Foreskin keratinocyte (primary cell): ENCODE measurements at places on chromosomes 1 and 21. TPM values are rescaled to one million over a fixed set of nuclear protein-coding genes. Genes with fewer than 3 reads are reported as not detected.

The NUF2 gene
- polyA plus RNA-seq = 14.4 and 20.8 TPM in 2 replicates

The HTR6 gene
- not detected in 2 replicates for polyA plus RNA-seq

The MX2 gene
- polyA plus RNA-seq = 10.1 and 25.7 TPM in 2 replicates

The SPRR1B gene
- 78.3 and 224 TPM in 2 replicates for polyA plus RNA-seq

The IL10RB gene
- polyA plus RNA-seq = 20.8 and 23.3 TPM in 2 replicates

The ELF3 gene
- polyA plus RNA-seq = 0.04 TPM in 1 of 2 replicates, not detected in the other

The LCK gene
- 0.81 and 0.91 TPM in 2 replicates for polyA plus RNA-seq

The CD5L gene
- not detected in 2 replicates for polyA plus RNA-seq

The NT5C1A gene
- polyA plus RNA-seq = not detected in 2 replicates

The WDTC1 gene
- 9.7 and 10.1 TPM in 2 replicates for polyA plus RNA-seq

The C1orf167 gene
- polyA plus RNA-seq = not detected in 2 replicates

The LRRIQ3 gene
- 0.75 and 1.0 TPM in 2 replicates for polyA plus RNA-seq

The ADPRS gene
- 47.7 and 48.8 TPM in 2 replicates for polyA plus RNA-seq

The RXFP4 gene
- polyA plus RNA-seq = not detected in 2 replicates

The SIPA1L2 gene
- 0.20 and 0.26 TPM in 2 replicates for polyA plus RNA-seq

The FOXJ3 gene
- polyA plus RNA-seq = 8.8 and 10.5 TPM in 2 replicates

The IL10 gene
- polyA plus RNA-seq = not detected in 2 replicates

The RGS13 gene
- polyA plus RNA-seq = not detected in 2 replicates

The CHAF1B gene
- 9.4 and 10.5 TPM in 2 replicates for polyA plus RNA-seq

The LORICRIN gene
- 0.03 TPM in 1 of 2 replicates, not detected in the other for polyA plus RNA-seq

The APCS gene
- not detected in 2 replicates for polyA plus RNA-seq

The BCAS2 gene
- polyA plus RNA-seq = 45.1 and 50.4 TPM in 2 replicates

The CDC42SE1 gene
- 56.0 and 62.1 TPM in 2 replicates for polyA plus RNA-seq

The PRKAB2 gene
- 5.9 and 6.4 TPM in 2 replicates for polyA plus RNA-seq

The BSDC1 gene
- 22.2 and 23.0 TPM in 2 replicates for polyA plus RNA-seq

The FH gene
- polyA plus RNA-seq = 95.9 and 117 TPM in 2 replicates

The ETV3L gene
- polyA plus RNA-seq = not detected in 2 replicates

The PLA2G2F gene
- 0.06 TPM in 1 of 2 replicates, not detected in the other for polyA plus RNA-seq

The LCE1D gene
- not detected in 2 replicates for polyA plus RNA-seq

The MEX3A gene
- 3.4 TPM in 2 replicates for polyA plus RNA-seq

The ANKRD65 gene
- polyA plus RNA-seq = 14.6 and 16.6 TPM in 2 replicates

The PRAMEF15 gene
- polyA plus RNA-seq = not detected in 2 replicates

The CNKSR1 gene
- 20.3 and 20.7 TPM in 2 replicates for polyA plus RNA-seq

The SNX7 gene
- polyA plus RNA-seq = 32.2 and 38.3 TPM in 2 replicates

The C4BPA gene
- not detected in 2 replicates for polyA plus RNA-seq

The NBPF6 gene
- polyA plus RNA-seq = not detected in 2 replicates

The C1orf94 gene
- not detected in 2 replicates for polyA plus RNA-seq

The C1orf53 gene
- polyA plus RNA-seq = 3.1 and 3.5 TPM in 2 replicates

The ALX3 gene
- not detected in 2 replicates for polyA plus RNA-seq

The RHD gene
- polyA plus RNA-seq = not detected in 2 replicates

The PSRC1 gene
- 24.0 and 33.7 TPM in 2 replicates for polyA plus RNA-seq

The KCNN3 gene
- polyA plus RNA-seq = not detected in 2 replicates

The MX1 gene
- polyA plus RNA-seq = 154 and 172 TPM in 2 replicates

The IL19 gene
- not detected in 2 replicates for polyA plus RNA-seq

The LMOD1 gene
- 0.01 TPM in 1 of 2 replicates, not detected in the other for polyA plus RNA-seq

The PCAT6 gene
- polyA plus RNA-seq = 2.0 and 3.1 TPM in 2 replicates

The COL24A1 gene
- 0.02 and 0.06 TPM in 2 replicates for polyA plus RNA-seq

The ZMYM4 gene
- polyA plus RNA-seq = 5.8 and 7.2 TPM in 2 replicates

The IGSF8 gene
- polyA plus RNA-seq = 29.0 and 33.3 TPM in 2 replicates
